ENCODE measurements at places on chromosomes 7 and 10.

- DNase-seq = no peak
Measured at GRCh38 chr7:101560856-101561255, 68.2 kb downstream of the MYL10 start.

DNA sequence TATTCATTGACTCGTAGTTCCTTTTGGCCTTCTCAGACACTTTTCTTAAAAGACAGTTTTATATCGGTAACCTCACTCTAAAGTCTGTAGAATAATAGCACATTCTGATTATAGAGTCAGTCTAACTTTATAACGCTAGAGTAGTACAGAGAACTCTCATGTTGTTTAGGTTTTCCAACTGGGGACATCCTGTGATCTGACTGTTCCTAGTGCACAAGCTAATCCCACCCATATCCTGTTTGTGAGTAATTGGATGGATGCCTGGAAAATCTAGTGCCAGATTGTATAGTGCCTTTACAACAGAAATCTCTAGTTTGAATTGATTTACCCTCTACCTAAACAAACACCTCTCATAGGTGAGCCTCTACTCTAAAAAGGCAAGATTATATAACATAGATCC, 107.4 kb downstream of the ZEB1 start:
- DNase-seq = no peak

DNA sequence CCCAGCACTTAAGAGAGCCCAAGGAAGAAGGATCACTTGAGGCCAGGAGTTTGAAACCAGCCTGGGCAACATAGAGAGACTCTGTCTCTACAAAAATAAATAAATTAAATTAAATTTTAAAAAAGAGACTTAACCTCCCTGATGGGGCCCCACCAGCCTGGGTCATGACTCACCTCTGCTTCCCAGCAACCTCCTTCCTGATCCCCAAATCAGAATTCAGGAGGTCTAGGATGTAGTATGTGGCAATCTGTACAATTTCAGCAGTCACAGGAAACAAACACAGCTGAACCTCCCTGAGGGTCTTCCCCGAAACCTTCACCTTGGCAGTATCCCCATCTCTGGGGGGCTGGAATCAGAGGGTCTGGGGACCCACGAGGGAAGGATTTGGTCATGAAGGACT, 9.7 kb upstream of the PPP1R35 start:
- no peak for DNase-seq

DNA sequence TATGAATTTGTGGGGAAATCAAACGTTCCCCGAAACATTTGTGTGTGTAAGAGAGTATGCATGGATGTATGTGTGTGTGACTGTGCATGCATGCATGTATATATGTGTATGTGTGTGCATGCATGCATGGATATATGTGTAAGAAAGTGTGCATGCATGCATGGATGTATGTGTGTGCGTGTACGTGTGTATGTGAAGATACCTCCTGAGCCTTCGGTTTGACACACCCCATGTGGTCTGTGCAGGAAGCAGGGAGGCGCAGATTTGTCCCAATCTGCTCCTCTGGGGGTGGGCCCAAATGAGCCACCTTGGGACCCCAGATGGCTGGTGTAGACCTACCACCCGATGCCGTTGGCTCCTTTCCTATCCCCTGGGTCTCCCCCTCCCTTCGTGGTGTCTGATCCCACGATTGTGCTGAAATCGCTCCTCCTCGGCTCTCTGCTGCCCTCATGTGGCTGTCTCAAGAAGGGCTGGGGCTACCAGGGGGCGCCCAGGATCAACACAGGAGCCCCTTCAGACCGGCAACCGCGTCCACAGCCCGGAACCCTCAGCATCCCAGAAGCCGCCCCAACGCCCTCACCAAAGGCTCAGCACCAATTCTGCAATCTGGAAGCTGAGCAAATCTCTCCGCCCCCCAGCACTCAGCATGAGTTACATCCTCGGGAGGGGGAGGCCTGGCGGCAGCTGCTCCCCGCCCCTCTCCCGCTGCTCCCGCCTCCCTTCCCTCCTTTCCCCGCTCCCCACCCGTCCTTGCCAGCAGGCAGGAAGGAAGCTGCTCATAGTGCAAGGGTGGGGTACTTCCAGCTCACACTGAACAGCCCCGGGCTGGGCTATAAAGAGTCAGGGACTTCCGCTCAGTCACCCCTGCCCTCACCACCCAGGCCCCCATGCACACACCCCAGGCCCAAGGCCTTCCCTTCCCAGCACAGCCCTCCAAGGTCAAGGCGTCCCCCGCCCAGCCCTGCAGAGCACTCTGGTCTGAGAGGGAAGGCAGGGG, 2.3 kb upstream of the NOS3 start:
- DNase-seq = peak; percentile 85

DNA sequence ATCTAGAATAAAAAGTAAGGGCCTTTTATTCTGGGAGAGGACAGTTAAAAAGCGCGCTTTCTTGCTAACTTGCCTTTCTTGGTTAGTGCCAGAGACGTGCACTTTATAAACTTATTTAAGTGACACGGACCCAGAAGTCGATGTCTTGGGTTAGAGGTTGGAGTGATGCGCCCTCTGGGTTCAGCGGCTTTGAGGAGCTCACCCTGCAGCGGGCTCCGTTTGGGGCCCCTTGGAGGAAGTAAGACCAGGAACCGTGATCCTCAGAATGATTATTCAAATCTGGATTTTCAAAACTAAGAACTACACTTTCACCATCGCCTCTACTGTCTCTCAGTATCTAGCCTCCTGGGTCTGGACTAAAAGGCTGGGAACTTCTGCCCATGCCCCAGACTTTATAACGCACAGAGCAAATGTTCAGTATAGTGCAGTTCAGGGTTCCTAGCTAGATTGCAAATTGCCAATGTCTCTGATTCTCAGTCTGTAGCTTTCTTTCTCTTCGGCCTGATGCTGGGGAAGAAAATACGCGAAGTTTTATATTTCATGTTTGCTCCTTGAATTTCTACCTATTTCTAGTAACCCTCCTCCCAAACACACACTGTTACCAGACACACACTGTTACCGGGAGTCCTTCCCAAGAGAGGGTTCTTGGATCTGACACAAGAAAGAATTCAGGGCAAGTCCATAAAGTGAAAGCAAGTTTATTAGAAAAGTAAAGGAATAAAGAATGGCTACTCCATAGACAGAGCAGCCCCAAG, 18.6 kb upstream of the SMO start:
- DNase-seq = no peak

- DNase-seq = no peak
Measured at GRCh38 chr10:43846968-43847367, 198.3 kb upstream of the ZNF32 start.

- DNase-seq = no peak
Measured at GRCh38 chr10:67668448-67668847, 27.5 kb downstream of the CTNNA3 start.

GRCh38 chr10:125187238-125188194, 27.2 kb upstream of the CTBP2 start:
- DNase-seq = no peak

DNA sequence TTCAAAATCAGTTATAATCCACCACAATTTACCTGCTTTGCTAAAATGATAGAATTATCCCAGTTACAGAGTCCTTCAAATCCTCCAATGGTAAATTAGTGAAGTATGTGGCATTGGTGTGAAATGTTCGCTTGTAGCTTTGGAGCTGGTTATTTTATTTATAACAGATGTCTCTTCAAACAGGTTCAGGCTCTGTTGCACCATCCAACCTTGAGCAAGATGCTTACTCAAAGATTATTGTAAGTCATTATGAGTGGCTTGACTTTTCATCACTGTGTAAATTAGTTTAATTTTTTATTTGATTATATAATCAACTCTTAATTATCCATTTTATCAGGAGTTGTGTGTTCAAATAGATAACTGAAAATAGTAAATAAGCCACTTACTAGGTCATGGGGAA, 99.4 kb downstream of the BTRC start:
- no peak for DNase-seq

DNA sequence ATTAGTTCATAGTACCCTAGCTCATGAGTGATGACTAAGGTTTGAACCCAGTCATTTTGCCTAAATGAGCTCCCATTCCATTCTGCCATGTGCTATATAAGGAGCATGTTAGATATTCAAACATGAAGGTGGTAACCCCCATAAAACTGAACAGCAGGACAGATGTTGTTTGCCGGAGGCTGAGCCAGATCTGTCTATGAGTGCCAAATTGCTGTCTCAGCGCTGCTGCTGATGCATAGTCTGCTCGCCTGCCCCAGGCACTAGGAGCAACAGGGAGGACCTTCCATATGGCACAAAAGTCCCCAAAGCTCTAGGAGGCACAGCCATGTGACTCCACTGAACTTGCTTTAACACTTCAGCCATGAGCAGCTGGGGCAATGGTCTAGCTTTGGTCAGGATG, 466.0 kb upstream of the GHITM start:
- no peak for DNase-seq

DNA sequence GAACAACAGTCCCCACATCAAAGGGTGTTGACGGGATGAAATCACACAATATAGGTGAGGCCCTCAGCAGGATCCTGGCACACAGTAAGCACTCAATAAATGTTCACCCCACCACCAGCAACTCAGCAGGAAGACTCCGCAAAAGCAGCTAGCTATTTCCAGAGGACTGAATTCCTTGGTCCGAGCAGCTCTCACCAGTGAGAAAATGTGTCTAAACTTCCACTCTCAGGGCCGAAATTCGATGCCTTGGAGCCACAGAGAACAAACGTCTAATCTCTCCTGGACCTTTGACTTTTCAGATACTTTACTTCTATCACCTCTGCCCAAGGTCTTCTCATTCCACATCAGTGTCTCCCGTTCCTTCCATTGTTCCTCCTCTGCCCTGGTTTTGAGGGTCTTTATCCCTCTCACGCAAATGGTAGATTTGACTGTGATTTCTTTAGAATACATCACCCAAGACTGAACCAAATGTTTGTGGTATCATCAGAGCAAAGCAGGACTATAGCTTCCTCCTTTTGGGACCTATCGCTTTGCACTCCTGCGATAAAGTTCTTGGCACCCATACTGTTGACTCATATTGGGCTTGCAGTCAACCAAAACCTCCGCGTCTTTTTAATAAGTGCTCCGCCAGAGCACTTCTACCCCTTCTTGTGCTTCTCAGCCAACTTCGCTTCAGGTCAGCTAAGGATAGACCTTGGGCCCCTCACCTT, 903 bp upstream of the NT5C2 start:
- no peak for DNase-seq

- no peak for DNase-seq
Measured at GRCh38 chr7:103797647-103798307, 191.7 kb downstream of the RELN start.

GRCh38 chr7:66443946-66444345, 184.7 kb upstream of the KCTD7 start:
- DNase-seq = no peak

GRCh38 chr7:21099955-21100354, 313.3 kb upstream of the SP8 start:
- no peak for DNase-seq

GRCh38 chr7:107035446-107035845, 9.1 kb upstream of the PRKAR2B start:
- no peak for DNase-seq

DNA sequence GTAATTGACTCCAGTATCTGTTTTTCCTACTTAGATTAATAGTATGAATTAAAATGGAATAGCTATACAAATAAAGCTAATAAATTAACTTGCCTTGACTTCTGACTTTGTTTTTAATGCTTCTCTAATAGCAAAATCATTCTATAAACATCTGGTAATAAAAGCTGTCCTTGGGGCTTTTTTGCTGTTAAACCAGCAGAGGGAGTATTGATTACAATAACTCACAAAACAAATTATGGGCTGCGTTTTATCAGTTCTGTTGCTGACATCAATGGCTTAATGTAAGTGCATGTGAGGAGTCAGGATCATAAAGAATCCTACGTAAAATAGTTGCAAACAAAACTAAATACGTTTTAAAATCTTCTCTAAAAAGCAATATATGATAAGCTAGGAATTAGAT, 667.8 kb downstream of the PCDH15 start:
- DNase-seq = no peak

DNA sequence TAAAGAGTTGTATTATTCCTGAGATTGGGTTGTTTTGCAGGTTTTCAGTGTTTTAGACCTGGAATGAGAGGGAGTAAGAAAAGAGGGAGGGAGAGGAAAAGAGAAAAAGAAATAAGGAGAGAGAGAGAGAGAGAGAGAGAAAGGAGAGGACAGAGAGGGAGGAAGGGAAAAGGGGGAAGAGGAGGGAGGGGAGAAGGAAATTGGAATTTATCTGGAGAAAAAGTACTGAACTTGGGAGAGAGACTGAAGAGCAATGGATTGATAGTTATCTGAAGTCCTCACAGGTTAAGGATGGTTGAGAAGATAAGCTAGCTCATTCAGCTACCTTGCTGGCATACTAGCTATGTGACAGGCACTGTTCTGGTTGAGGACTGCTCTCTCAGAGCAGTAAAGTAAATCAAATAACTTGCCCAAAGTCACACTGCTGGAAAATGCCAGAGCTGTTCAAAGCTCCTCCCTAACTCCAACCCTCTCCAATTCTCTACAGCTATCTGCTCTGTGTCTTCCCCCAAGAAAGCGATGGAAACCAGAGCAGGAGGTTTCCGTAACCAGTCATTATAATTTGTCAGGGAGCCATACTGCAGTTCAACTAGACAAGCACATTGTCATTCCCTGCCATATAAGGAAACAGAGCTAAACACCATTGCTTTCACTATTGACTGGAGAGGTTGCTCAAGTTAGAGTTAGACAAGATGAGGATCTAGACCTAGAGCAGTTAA, 10.7 kb downstream of the CALD1 start:
- DNase-seq = no peak

DNA sequence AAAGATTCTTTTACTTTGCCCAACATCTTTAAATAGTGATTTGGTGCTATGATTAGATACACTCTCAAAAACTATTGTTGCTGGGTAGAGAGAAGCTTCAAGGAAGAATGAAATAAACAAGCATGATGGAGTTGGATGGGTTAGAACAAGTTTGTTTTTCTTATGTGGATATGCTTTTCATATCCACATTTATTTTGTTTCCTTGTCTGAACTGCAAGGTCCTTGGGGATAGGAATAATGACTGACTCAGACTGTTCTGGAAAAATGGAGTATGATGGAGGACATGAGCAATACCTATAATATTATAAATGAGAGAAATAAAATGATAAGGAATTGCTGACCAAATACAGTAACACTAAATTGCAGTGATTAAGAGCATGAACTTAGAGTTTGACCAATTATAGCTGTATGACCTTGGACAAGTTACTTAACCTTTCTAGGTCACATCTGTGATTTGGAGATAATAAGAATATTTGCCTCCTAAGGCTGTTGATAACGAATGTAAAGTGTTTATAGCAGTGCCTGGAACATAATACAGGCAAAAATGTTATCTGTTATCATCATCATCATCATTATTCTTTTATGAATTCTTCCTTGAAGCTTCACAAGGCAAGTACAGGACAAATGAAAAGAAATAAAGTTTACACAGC, 847.5 kb downstream of the LRMDA start:
- no peak for DNase-seq

GRCh38 chr7:111320133-111320532, 229.2 kb downstream of the LRRN3 start:
- DNase-seq = no peak

DNA sequence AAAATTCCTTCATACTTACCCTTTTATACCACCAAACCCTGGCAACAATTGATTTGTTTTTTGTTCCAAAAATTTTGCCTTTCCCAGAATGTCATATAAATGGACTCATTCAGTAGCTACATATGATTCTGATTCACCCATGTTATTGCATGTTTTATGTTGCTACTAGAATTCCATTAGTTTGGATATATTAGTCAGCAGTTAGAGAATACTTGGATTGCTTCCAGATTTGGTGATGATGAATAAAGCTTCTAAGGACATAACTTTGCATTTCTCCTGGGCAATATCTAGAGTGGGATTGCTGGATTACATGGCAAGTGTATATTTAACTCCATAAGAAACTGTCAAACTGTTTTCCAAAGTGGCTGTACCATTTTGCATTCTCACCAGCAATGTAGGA, 806.9 kb downstream of the DNAJB9 start:
- no peak for DNase-seq
